Frontal cortex (tissue), 4 donors: ENCODE measurements at places on chromosomes 2 and 18. TPM values are rescaled to one million over a fixed set of nuclear protein-coding genes. Genes with fewer than 3 reads are reported as not detected.

- no peak for DNase-seq
Measured at GRCh38 chr2:2635025-2635528, 304.0 kb upstream of the MYT1L start.

GRCh38 chr2:169819106-169819505 lies 5.6 kb downstream of the METTL5 start:
- no peak for DNase-seq

- no peak for DNase-seq
Measured at GRCh38 chr2:157845081-157845480, 31.0 kb downstream of the ACVR1 start.

DNA sequence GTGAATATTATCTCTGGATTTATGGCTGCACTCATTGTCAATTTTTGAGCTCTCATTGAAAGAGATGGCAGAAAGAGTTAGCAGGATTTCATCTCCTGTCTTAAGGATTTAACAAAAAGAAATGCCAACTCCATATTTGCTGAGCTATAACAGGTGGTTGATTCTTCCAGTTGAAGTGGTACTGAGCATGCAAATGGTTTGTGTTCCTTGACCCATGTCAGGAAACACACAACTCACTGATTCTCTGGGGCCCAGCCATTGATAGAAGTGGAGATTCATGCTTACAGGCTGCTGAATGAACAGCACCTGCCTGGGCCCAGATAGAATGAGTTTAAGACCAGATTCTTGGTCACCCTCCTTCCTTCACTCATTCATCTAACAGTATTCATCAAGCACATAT lies 128.8 kb downstream of the CERS6 start:
- DNase-seq = no peak

The RBM43 gene
- 2.0 TPM for total RNA-seq

GRCh38 chr2:85503851-85504777 lies 34.9 kb upstream of the MAT2A start:
- DNase-seq = no peak

DNA sequence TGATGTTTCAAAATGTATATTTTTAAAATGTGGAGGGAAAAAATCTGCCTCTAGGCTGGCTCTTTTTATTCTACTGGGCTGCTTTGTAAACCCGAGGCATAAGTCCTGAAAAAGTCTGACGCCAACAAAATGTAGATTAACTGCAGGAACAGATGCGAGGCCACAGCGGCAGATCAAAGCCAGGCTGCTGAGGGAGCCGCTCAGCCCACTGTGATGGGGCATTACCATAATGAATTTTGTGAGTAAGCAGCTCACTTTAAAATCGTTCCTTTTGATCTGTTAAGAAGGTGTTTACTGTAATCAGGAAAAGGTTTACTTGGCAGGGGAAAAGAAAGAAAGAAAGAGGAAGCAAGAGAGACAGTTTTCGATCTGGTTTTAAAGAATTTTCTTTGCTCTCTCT lies 269.0 kb downstream of the ICOS start:
- DNase-seq = no peak

DNA sequence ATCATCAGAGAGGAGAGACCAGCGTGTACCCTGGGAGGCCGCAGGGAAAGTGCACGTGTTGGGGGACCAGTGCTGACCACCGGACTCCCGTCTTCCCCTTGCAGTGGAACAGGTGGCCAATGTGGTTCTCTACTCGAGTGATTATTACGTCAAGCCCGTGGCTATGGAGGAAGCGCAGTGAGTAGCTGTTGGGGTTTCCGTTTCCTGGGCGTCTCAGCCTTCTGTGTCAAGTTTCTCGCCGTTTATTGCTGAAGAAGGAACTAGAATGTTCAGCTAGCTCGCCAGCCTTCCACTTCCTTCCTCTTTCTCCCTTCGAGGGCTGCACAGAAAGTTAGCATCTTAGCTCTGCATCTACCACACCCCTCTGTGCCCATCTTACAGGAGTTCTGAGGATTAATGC lies 22.8 kb upstream of the DGKD start:
- DNase-seq = no peak

- DNase-seq = no peak
Measured at GRCh38 chr2:1995987-1996386, 251.7 kb upstream of the PXDN start.

The RIT2 gene
- 29.3 TPM for total RNA-seq

- DNase-seq = peak; percentile 42
Measured at GRCh38 chr18:3454365-3455089, 4.6 kb downstream of the TGIF1 start.

DNA sequence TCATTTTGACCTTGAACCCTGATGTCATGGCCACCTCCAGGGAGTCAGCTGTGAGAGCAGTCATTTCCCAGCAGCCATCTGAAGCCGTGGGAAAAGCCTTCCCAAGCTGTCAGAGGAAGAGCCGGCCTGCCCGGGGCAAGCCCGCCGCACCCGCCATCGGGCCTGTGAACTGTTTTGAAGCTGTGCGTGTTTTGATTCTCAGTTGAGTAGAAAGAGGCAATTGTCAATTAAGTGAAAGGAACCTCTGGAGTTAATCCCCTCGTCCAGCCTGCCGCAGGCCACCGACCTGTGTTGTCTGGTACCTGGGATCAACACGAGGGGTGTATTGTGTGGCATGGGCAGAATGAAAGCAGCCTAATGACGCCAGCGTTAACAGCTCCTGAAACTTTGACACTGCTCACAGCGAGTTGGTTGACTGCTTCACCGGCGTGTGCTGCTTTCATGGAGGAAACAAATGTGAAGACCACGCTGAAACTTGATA lies 318.4 kb downstream of the AGAP1 start:
- no peak for DNase-seq

The ST3GAL5 gene
- total RNA-seq = 44.4 TPM

The GTF2A1L gene
- total RNA-seq = not detected

- DNase-seq = no peak
Measured at GRCh38 chr2:223901854-223902253, 43.3 kb downstream of the WDFY1 start.

The BUB1 gene
- total RNA-seq = 6.9 TPM

GRCh38 chr2:144151405-144151804 lies 368.5 kb downstream of the ZEB2 start:
- no peak for DNase-seq

DNA sequence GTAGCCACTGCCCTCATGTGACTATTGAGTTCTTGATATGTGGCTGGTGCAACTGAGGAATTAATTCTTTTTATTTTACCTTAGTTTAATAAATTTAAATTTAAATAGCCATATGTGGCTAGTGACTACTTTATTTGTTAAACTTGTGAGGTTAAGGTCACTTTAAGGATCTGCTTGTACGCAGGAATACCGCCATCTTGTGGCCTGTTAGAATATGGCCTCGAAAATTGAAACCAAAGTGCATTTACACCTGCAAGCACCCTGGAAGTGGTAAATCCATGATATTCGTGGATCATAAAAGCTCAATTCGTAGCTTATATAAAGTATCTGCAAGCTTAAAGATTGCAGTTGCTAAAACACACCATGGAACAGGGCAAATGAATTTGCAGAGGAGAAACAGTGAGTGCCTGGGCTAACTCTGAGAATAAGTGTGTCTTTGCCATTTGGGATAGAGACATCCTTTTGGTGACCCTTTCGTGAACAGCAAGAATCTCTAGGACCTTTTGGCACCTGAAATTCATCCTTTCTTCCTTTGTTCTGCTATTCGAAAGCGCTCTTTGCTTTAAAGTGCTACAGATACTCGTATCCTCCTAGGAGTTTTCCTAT lies 59.9 kb upstream of the REG3A start:
- no peak for DNase-seq
